ENCODE measurements at places on chromosomes 3 and 15.

- DNase-seq = no peak
Observed at GRCh38 chr15:90564051-90564450, 34.3 kb downstream of the CRTC3 start.

- no peak for DNase-seq
Observed at GRCh38 chr15:84840741-84841429, 23.7 kb downstream of the ALPK3 start.

DNA sequence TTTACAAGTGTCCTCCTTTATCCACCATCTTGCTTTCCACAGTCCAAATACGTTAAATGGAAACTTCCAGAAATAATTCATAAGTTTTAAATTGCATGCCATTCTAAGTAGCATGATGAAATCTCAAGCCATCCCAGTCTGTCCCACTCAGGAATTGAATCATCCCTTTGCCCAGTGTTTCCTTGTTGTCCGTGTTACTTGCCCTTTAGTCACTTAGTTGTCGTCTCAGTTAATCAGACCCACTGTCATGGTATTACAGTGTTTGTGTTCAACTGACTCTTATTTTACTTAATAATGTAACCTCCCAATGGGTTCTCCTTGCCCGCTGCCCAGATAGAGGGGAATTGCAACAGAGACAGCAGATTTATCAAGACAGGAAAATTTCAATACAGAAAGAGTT lies 77.6 kb upstream of the NDN start:
- no peak for DNase-seq

DNA sequence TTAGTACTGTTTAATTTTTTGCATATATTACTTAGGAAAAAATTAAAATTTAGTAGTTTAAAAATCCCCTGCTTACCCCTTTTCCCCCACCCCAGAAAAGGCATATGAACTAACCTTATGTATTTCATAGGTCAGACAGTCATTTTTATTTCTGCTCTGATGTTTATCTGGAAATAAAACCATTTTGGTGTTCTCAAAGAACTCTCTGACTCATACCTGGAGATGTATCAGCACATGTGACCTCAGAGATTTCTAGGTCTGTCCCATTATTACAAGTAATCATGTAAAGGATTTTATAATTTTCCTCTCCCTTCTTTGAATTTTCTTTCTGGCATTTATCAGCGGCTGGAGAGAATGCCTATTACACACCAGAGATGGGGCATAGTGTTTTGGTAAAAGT lies 14.1 kb upstream of the CCR8 start:
- no peak for DNase-seq

GRCh38 chr15:70503798-70504298 lies 259.5 kb downstream of the UACA start:
- DNase-seq = no peak

DNA sequence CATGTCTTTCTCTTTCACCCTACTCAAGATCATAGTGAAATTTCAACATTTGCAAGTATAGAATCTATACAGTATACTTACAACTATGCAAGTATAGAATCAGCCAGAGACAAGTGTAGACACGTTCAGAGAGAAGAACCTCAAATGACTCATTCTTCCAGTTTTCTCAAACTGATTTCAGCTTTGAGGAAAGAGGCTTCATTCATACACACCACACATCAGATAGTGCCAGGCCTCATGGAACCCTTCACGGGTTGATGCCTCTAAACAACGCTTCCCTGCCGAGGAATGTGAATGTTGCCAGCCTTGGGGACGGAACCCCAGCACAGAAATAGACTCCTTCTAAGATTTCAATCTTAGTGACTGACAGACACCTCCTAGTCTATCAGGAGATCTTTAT lies 135.7 kb downstream of the FOXP1 start:
- DNase-seq = no peak

Measured in NCI-H2227 treated with DMSO at 0.1 percent for 48 hours (cell line).